H7 (cell line): ENCODE measurements at places on chromosomes 11 and 22. TPM values are rescaled to one million over a fixed set of nuclear protein-coding genes. Genes with fewer than 3 reads are reported as not detected.

DNA sequence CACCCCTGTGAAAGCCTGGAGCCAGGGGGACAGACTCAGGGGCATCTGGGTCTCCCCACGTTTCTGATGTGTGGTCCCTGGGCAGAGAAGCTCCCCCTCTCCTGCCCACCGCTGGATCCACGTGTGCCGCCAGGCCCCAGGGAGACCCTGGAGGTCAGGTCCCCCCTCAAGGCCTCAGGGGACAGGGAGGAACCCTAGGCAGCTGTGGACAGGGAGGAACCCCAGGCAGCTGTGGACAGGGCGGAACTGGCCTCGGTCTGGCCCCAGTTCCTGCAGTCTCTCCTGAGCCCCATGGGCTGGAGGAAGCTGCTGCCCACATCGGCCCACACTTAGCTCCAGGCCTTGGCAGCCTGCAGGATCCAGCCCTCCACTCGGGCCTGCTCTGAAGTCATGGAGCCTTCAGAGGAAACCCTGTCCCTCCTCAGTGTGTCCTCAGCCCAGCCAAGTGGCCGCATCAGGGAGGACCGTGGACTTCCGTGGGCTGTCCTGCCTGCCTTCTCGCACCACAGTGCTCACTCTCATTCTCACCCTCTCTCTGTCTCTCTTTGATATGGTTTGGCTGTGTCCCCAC, 127.7 kb downstream of the BRD1 start:
- DNase-seq: no peak

DNA sequence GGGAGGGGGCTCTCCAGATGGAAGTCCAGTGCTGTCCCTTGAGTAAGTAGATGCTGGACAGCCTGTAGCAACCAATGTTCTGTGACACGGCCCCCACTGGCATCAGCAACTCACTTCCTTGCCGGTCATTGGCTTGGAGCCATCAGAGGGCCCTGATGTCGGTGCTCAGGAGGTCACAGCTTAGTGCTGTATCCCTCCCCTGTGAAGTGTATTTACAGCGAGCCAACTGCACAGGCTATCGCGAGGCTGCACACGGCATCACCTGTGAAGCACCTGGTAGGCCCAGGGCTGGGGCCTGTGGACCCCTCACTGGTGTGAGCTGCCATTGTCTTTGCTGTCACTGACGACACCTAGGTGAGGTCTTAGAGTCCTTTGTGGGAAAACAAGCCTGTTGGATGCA, 13.4 kb upstream of the ACR start:
- DNase-seq: no peak

- no peak for DNase-seq
These were observed 3.5 kb downstream of the RHOD start for GRCh38 chr11:67060111-67060522.

DNA sequence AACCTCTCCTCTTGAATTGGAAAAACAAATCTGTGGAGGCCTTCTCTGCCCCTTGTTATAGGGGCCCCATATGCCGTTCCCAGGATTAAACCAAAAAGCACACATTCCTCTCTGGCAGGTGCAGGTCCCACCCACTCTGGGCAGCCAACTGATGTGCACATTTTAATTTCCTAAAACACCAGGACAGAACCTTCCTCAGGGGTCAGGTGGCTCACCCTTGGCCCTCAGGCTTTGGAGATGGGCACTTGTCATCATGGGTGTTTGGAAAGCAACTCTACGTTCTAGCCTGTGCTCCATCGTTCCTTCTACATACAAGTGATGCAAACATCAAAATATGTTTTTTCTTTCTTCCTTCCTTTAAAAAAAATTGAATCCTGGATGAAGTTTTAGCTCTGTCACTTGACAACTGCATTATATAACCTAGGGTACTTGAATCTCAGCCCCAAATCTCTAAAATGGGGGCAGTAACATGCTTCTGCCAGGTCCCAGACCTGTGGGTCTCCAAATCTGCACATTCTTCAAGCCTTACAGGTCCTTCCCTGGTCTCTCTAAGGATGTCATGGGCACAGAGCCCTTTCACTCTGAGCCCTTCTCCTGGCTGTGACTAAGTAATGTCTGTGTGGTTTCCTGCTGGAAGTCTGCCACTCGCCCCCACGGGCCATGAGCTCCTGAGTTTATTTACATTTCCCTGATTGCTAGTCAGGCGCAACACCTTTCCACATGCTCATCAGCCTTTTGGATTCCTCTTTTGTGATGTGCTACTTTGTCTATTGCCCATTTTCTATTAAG, 43.8 kb downstream of the KCNQ1OT1 start:
- DNase-seq: peak; percentile 13

CCDC116 gene
- 0.48 and 0.55 TPM in 2 replicates for total RNA-seq

GRCh38 chr22:36237462-36238372, 1.6 kb downstream of the APOL2 start:
- no peak for DNase-seq

- DNase-seq: peak; percentile 91
These were observed 128.3 kb downstream of the OSBP2 start for GRCh38 chr22:30823015-30823370.

- DNase-seq: no peak
These were observed 24.4 kb downstream of the UPB1 start for GRCh38 chr22:24519496-24519895.

ABCC8 gene
- total RNA-seq: 0.15 and 0.55 TPM in 2 replicates

GRCh38 chr11:95304777-95305176, 73.8 kb upstream of the SESN3 start:
- DNase-seq: no peak

GRCh38 chr11:96338910-96339705, 3.9 kb downstream of the MAML2 start:
- DNase-seq: no peak

PLEKHB1 gene
- total RNA-seq: 2.3 and 5.8 TPM in 2 replicates

GRCh38 chr11:85348945-85349344, 278.2 kb downstream of the DLG2 start:
- DNase-seq: no peak

TP53AIP1 gene
- total RNA-seq: 0.07 TPM in 1 of 2 replicates, not detected in the other

TMEM132A gene
- total RNA-seq: 66.0 and 73.9 TPM in 2 replicates

DNA sequence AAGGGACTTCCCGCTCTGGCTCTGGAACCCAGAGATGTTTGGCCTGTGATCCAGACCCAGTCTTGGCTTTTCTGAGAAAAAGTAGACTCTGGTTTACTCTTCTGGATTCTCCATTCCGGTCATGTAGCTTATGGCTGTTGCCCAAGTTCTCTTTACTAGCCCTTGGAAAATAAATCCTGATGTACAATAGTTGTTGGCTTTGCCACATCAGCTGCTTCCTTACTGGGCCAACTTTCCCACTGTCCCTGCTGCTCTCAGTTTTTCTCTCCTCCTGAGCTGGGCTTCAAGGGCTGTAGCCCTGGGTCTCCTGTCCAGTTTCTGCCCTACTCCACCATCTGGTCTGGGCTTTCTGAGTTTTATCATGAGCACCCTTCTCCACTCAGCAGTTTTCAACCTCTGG, 12.5 kb downstream of the PATZ1 start:
- DNase-seq: no peak

UPK2 gene
- total RNA-seq: 0.21 TPM in 1 of 2 replicates, not detected in the other

DNA sequence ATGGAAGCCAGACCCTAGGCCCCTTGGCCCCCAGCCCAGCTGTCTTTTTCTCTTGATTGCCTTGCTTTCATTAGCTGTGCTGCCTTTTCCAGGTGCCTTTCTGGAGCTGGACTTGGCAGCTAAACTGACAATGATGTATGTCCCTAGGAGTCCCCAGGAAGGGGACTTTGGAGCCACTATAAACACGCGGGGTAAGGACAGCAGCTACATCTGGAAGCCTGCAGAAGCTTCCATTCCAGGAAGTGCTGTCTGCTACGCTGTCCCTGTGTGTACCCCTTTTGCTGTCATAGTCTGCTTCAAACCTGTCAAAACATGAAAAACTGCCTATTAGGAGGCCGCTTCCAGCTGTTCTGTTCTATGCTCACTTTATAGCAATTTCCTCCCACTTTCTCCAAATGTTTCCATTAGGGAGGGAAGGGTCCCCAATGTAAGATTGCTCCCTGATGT, 153.3 kb upstream of the RAG2 start:
- no peak for DNase-seq

GRCh38 chr11:68013611-68014156, 3.6 kb downstream of the ALDH3B1 start:
- no peak for DNase-seq

DNA sequence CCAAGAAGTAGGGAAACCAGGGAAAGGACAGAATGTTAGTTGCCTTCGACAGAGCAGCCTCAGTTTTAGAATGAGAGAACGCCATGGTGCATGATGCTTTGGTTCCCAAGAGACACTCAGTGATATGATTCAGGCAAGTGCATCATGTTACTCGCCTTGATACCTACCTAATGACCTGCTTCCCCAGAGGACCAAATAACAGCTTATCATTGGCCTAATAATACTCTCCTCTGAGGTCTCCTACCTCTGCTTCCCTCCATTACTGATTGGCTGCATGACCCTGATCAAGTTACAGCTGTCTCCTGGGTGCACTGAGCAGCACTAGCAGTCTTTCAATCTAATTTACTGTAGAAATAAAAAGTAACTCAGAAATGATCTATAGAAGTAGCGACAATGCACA, 979.7 kb upstream of the FAT3 start:
- DNase-seq: no peak

DNA sequence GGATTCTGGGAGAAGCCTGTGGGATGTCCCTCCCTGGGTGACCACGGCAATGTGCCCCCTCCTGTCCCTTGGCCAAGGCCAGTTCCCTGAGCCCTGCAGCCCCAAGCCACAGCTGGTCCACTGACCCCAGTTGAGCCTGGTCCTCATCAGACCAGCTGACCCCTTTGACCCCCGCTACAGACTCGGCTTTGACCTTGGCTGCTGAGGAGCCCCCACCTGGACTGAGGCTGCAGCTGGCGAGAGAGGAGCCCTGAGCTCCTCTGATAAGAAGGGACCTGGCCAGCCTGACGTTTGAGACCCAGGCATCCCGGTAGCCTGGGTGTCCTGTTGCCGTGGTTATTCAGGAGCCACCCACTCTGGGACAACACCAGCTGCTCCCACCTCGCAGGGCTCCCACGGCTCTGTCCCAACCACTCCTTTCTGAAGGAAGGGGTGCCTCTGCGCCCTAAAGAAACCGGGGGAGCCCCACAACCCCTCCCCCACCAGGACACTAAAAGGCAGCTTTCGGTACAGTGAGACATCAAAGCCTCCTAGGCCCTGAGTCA, 3.0 kb downstream of the ASCL2 start:
- DNase-seq: no peak

CPT1A gene
- total RNA-seq: 50.0 and 59.0 TPM in 2 replicates
